ENCODE measurements at places on chromosomes 2 and 18.

DNA sequence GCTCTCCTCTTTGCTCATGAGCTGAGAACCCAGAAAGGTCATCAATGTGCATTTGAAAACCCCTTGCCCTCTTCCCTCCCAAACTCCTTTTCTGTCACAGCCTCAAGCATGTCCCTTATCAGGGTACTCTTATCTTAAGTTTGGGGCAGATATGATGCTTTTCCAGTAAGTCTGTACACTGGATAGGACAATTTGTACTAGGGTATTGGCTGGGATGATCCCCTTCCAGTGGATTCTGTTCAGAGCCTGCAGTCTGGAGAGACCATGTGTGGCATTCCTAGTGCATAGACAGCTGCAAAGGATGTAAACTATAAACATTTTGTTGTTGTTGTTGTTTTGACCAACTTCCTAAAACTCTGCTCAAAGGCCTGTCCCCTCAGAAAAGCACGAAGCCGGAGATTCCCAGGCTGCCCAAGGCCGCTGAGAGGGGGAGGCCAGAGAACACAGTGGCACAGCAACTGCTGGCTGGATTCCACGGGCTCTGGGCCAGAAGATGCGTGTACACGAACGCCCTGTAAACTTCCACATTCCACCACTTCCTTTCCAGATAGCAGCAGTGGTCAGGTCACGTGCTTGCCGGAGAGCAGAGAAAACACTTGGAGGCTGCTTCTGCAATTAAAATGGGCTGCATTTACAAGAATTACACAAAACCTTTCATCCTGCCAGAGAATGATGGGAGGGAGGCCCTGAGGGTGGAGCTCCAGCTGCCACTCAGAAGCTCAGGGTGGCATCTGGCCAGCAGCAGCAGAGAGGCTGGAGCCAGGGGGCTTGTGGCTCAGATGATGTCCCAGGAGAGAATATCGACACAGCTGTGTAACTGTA lies 42.1 kb downstream of the BMP10 start:
- no peak for DNase-seq

DNA sequence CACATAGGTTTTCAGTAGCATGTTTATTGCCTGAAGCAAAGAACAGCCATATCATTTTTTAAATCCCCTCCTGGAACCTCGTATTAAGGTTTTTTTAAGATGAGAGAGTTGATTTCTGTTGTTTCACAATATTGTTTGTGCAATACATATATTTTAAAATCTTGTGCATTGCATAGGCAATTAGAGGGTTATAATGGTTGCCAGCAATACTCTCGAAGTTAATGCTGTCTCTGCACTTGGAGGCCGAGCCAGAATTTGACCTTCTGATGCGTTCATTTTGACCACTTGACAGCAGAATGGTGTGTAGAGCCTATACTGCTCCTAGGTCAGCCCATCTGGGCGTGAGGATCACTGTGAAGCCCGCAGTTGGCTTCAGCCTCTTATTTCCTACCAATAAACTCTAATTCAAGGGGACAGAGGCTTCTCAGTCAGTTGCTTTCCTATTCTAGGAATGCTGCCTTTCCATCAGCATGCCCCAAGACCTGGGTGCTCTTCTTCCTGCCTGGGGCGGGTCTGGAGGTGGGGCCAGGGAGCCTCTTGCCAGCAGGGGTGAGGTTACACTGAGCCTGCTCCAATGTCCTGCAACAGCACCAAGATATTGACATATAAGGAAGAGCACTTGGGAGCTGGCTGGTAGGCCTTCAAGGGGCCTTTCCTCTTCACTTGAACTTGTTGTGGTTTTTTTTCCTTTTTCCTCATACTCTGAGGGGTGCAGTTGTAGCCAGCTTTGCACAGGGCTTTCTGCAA lies 91.4 kb upstream of the BCL2L11 start:
- no peak for DNase-seq

- DNase-seq = no peak
Observed at GRCh38 chr18:66727991-66728390, 124.1 kb upstream of the CDH19 start.

DNA sequence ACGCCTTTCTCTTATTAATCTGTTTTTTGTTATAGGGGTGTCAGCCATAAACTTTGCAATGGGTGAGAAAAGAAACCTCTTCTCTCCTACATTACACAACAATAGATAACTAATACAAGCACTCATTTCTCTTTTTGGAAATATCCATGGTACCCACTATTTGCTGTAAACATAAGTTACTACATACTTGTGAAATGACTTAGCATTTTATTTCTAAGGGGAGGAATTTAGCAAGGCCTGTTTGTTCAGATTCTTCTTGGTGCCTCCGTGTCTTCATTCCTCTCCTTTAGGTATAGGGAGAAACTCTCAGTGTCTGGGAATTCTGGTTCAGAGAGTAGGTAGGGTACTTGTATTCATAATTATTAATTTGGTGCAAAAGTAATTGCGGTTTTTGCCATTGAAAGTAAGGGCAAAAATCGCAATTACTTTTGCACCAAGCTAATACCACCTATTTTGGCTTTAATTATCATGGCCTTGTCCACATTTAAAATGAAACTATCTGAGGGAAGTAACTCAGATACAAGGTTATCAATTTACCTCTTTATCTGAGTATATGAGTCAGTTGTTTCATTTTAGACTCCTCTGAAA lies 134.8 kb downstream of the MREG start:
- DNase-seq = no peak

DNA sequence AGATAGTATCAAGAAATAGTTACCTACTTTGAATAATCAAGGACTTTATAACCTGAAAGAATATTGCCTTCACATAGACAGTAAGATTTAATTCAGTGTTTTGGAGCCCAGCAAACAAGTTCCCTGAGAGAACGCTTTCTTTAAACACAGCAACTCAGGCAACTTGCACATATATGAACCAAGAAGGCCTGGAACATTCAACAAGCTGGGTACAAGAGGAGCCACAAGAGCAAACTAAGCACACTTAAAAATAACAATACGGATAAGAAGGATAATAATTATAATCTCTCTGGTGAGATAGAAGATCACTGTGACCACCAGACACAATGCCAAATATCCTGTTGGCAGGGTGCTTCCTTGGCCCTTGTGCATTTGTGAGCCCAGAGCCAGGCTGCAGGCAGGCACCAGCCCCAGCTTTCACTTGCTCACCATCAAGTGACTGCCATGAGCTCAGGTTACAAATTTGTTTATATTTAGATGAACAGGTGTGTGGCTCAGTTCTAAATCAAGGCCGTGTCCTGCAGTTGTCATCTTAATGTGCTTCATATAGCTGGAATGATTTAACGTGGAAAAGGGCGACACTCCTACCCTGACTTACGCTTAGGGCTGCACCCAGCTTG lies 446.6 kb downstream of the IRS1 start:
- no peak for DNase-seq

DNA sequence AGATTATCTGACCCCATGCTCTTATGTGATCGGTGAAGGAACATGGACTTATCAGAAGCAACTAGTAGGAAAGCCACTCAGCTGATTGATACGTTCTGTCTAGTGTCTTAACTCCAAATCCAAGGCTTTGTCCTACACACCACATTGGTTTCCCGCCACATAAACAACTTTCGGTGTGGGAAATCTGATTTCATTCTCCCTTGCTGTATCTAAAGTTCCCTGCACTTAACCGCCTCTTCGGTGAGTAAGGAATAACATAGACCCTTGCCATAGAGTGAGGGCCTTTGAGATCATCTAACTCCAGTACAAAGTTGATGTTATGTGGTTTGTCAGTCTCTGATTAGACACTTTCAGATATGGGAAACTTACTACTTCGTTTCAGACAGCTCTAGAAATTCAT lies 538.2 kb upstream of the TNP1 start:
- no peak for DNase-seq

DNA sequence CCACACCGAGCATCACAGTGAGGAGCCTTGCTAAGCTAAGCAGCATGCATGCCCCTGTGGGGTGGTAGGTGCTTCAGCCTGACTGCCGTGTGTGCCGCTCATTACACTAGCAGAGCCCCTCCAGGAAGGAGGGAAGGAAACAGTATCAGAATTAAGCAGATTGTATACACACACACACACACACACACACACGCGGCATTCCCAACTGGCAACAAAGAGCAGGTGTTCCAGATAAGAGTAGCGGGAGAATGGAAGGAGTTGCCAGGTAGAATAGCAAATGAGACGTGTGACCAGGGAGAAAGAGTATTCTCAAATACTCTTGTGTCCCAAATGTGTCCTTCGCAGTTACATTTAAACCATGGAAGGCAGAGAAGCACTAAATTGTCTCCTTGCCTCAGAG lies 47.6 kb upstream of the TTC39C start:
- DNase-seq = no peak

GRCh38 chr2:98828369-98828744 lies 97.4 kb upstream of the MGAT4A start:
- DNase-seq = no peak

DNA sequence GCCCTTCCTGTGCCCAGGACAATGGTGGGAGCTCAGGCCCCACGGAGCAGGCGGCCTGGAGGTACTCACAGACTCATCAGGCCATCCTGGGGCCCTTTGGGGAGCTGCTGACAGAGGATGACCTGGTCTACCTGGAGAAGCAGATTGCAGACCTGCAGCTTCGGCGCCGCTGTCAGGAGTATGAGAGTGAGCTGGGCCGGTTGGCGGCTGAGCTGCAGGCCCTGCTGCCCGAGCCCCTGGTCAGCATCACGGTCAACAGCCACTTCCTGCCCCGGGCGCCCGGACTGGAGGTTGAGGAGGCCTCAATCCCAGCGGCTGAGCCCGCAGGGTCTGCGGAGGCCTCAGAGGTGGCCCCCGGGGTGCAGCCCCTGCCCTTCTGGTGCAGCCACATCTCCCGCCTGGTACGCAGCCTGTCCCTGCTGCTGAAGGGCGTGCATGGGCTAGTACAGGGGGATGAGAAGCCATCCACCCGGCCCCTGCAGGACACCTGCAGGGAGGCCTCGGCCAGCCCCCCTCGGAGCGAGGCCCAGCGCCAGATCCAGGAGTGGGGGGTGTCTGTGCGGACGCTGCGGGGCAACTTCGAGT lies 8.3 kb upstream of the KLHL30 start:
- no peak for DNase-seq

GRCh38 chr2:34627003-34627402 lies 1027.9 kb upstream of the FAM98A start:
- DNase-seq = no peak

DNA sequence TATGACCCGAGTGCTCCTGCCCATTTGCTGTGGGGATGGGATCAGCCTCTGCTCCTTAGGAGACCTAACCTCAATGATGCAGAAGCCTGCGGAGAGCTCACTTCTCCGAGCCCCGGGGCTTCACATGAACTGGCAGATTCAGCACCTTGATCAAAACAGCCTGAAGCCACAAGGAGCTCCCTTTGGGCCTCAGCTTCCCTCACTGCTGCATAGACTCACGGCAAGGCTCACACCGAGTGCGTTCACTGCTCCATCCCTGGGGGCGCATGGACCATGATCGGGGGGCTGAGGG lies 33.0 kb downstream of the CRACDL start:
- DNase-seq = no peak

- no peak for DNase-seq
Observed at GRCh38 chr2:25672494-25673299, 680 bp downstream of the DTNB start.

DNA sequence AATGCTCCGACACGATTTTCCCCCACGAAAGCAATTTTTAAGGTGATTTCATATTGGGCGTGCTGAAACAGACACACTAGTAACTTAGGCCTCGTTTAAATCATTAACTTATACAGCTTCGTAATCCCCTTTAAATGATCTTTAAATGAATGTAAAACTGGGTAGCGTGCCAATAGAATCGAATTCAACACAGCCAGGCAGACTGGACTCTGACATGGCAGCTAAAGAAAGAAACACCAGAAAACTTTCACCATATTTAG lies 2.4 kb upstream of the ID2 start:
- no peak for DNase-seq

DNA sequence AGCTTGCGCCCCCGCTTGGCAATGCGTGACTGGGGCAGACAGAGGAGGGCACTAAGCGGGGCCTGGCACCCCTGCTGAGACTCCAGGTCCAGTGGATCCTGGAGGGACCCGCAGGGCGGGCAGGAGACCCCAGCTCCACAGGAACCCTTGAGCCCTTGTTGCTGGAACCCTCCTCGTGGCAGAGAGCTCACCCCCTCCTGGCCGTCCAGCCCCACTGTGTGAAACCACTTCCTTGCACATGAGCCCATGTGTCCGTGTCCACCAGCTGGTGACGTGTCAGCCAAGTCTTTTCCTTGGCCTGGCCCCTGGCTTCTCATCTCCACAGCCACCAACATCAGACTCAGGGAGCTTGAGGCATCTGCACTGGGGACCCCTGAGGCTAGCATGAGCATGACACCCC lies 38.0 kb downstream of the BIN1 start:
- no peak for DNase-seq
